ENCODE measurements at places on chromosomes 2 and 18.

- no peak for DNase-seq
Measured at GRCh38 chr2:155663265-155663664, 669.3 kb downstream of the NR4A2 start.

DNA sequence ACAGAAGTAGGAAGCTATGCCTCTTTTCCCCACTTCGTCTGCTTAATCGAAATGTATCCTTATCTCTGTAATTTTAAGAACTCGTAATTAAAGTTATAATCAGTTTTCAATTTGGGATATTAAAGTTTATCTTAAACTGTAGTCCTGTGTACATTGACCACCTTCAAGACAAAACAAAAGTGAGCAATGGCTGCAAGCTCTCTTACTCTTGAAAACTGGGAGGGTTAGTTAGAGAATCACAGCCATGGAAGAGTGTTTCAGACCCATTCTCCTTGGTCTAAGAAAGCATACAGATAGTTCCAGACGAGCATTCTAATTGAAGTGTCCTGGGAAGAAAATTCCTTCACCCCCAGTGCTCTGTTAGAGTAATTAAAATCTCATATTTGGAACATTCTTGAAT lies 2.0 kb downstream of the KCMF1 start:
- no peak for DNase-seq

DNA sequence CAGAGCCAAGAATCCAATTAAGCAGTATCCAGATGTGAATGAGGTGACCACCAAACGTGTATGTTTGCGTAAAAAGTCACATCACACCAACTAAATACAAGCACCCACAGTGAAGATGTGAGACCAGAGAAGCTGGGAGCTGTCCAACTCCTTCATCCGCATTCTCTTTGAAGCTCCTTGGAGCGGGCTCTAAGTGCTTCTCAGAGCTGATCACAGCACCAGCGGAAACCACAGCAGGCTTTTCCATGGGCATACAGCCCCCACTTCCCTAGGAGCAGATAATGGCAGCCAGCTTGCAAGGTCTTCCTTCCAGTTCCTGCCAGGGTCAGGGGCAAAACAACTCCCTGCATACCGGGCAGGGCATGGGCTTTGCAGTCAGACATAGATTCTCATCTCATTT lies 36.4 kb downstream of the REEP1 start:
- DNase-seq = no peak

DNA sequence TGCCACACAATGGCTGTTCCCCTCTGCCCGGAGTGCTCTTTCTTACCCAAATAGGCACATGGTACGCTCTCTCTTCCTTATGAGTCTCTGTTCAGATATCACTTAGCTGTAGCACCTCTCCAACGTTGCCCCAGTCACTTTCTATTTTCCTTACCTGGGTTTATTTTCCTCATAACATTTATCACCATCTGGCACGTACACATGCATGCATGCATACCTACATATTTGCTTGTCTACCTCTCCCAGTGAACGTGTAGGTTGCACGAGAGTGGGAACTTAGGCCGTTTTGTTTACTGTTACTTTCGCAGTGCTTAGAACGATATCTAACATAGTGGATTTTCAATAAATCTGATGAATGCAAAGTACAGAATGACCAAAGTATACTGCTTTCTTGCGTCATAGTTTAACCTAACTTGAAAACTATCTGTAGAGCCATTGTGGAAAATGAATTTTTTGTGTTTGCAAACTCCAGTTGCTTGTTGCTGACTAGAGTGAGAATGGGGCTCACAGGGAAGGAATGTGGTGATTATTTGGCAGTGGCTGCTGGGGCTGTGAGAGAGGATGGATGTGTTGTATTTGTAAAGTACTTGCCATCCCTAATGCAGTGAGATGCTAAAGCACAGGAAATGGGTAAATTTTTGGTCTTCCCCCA lies 47.1 kb downstream of the ACSL3 start:
- no peak for DNase-seq

GRCh38 chr2:208541989-208542464 lies 135.4 kb downstream of the PTH2R start:
- no peak for DNase-seq

DNA sequence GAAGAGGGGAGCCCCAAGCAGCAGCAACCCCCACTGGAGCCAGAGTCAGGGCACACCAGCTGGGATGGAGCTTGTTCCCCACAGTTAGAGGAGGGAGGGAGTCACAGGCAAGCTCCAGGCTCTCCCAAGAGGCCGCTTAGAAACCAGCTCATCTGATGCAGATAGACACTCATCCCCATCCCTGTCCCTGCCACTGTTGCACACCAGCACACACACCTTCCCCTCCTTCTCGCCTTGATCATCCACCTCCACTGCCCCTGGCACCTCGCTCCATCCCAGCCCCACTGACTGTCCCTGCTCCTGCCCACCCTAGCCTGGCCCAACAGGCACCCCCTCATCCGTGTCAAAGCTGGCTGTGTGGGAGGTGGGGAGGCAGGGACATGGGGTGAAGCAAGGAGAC lies 1.5 kb upstream of the RUFY4 start:
- DNase-seq = no peak

DNA sequence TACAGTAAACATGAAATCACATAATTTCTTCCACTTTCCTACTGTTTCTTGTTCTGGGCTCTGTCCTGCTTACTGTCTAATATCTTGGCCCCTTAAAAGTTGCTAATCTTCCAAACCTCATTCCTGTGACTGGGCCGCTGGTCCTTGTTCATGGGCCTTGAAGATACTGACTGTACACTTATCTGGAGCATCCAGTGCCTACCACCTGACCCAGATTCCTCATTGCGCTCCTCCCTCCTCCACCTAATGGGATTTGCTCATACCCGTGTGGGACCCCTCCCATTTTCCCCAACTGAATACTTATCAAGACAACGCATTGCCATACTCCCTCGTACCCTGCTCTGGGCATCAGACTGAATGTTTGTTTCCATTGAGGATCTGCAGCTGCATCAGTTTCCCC lies 6.1 kb upstream of the IL37 start:
- DNase-seq = no peak

DNA sequence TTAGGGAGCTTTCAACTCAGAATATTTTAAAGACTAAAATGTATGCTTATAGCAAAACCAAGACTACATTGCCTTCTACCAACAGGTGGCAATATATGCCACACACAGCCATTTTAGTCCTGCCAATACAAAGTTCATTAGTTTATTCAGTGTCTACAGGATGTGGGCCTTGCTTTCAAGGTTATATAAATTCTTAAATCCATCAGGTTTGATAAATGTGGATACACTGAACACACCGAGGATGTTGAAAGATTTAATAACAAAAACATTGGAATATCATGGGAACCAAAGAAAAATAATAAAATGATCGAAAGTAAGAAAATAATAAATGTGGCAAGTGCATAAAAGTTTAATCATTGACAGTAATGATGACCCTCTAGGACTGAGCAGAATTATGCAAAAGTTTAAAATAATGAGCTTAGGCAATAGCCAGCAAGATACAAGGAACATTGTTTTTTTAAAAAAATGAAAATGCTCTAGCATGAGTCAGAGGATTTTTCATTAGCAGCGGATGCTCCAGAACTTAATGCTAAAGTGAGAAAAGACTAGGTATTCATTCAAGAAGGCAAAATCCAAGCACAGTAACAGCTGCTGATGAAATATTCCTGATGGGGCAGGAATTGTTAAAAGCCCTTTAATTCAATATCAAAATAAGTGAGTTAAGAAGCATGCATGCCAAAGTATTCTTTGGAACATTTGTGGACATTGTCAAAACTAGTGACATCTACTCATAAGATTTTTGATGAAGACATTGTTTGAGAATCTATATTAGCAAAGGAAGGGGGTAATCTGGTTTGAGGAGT lies 14.2 kb downstream of the SCN9A start:
- no peak for DNase-seq

DNA sequence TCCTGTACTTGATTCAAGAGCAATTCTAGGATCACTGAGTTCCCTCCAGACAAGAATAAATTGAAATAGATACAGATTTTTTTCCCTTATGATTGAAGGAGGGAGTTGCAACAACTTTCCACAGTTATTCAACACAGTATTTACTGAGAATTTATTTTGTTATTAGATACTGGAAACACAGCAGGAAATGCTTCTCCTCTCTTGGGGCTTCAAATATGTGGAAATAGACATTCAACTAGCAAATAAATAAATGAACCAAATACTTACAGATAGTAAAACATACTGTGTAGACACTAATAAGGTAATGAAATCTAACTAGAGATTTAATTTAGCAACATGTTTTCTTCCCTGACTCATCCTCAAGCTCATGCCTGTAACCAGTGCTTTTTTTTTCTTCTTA lies 169.2 kb downstream of the LNPK start:
- DNase-seq = no peak

DNA sequence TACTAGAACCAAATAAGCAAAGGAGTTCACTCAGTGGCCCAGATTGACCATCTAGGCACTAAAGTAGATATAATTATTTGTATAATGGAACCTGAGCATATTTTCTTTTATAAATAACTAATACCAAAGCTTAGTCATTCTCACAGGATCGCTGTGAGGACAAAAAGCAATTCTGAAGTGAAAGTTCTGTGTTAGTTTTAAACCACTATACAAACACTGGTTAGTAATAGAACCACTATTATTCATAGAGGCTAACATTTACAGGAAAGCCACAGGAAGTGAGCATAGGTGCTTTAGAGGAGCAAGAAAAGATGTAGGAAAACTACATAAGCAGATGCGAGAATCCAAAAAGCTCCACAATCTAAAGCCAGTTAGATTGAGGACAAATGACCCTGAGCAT lies 364.7 kb downstream of the XIRP2 start:
- no peak for DNase-seq

GRCh38 chr2:152626911-152627339 lies 90.3 kb downstream of the PRPF40A start:
- DNase-seq = no peak

DNA sequence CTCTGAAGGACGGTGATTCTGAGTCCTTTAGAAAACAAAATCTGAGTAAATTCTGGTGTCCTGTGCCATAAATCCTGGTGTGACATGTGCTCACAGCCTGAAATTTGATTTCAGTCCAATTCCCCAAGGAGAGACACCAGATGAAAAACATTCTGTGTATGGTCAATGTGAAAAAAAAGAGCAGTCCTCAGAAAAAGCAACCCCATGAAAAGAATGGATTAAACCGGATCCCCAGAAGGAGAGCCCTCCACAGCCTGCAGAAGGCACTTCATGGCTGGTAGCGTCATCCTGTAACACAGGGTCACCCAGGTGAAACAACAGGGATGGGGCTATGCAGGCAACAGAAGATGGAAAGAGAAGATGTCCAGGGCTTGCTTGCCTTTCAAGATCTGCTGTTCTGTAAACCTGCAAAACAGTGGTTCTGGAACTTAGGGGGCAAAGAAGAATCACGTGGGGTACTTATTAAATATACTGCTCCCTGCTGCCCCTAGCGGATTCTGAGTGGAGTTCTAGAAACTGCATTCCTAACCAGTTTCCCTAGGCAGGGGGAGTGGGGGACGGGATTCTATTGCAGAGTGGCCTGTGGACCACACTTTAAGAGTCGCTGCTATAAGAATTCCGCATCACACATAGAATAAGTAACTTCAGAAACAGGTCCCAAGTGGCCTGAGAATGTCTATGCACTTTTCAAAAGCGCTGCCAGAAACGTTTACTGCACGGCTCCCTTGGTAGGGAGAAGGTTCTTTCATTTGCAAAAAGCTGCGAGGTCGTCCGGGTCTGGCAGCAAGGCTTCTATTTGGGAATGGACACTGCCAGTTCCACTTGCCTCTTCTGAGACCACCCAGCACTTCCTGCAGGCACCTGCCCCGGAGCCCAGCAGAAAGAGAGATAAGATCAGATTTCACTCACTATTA lies 118.9 kb upstream of the ARL5A start:
- no peak for DNase-seq

All from cortex of kidney (tissue), 1 donor.